ENCODE measurements at places on chromosomes 1 and 21. TPM values are rescaled to one million over a fixed set of nuclear protein-coding genes. Genes with fewer than 3 reads are reported as not detected.

DNA sequence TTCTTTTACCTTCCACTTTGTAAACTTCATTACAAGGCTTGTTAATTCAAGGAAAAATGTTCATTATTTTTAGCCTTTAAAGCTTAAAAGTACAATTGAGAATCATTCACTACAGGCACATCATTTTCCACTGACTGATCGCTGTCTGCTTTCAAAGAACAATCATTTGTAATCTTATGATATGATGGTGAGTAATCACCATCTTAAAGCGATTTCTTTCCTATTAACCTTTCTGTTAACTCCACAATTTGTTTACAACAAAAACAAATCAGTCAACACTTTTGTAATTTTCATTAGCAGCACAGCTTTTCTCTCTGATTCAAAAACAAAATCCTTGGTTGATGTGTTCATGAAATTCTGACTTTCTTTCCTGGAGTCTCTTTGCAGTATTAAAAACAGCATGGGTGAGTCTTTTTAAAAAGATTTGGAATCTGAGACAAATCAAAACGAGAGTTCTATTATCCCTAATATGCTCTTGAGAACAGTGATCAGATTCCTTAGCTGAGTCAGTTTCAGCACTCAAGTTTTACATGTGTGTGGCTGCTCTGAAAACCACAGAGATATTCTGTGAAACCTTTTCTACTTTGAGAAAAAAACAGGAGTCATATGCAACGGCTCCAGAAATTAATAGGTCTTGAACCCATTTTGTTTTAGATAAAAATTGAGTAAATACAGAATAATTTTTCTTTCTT, 145.8 kb upstream of the TMPRSS15 start:
- H3K4me3 ChIP-seq, result no peak overlapping the region
- DNase-seq, result peak; percentile 36
- no peaks in the 10 kb centered on the region for H3K36me3 ChIP-seq
- peak overlapping the region; percentile 2 for H3K27ac ChIP-seq

GRCh38 chr1:85550784-85551516, 29.6 kb upstream of the CCN1 start:
- peak overlapping the region; percentile 1 for H3K4me3 ChIP-seq
- peak; percentile 84 for DNase-seq
- no peaks in the 10 kb centered on the region for H3K27me3 ChIP-seq
- peaks cover 8% of the 10 kb centered on the region for H3K36me3 ChIP-seq

Gene LHX8
- total RNA-seq, result 0.52 TPM

- H3K27me3 ChIP-seq, result peaks cover 4% of the 10 kb centered on the region
- H3K27ac ChIP-seq, result no peak overlapping the region
- H3K36me3 ChIP-seq, result no peaks in the 10 kb centered on the region
- no peaks in the 10 kb centered on the region for H3K4me1 ChIP-seq
- DNase-seq, result peak; percentile 48
Observed at GRCh38 chr1:74502432-74502831, 10.0 kb downstream of the LRRC53 start.

Measured in astrocyte (in vitro differentiated cells and primary cell).